ENCODE measurements at places on chromosomes 16 and 17. TPM values are rescaled to one million over a fixed set of nuclear protein-coding genes. Genes with fewer than 3 reads are reported as not detected.

Gene NPIPB12
- 55.3 TPM for total RNA-seq

Gene C16orf96
- 0.15 TPM for total RNA-seq

Gene RAB26
- 92.2 TPM for total RNA-seq

Gene HBQ1
- total RNA-seq = 10.4 TPM

Gene RCVRN
- not detected for total RNA-seq

Gene TEX19
- total RNA-seq = 0.21 TPM

Gene HAS3
- total RNA-seq = 6.9 TPM

Gene SLC43A2
- total RNA-seq = 23.3 TPM

Gene CACNG3
- not detected for total RNA-seq

Gene MYOCD
- not detected for total RNA-seq

Gene PYY
- not detected for total RNA-seq
